Stimulated activated naive CD8-positive, alpha-beta T cell treated with anti-CD3 and anti-CD28 coated beads, Interleukin-15, amount 100 ng/mL, for 72 hours (primary cell): ENCODE measurements at places on chromosomes 16 and 17.

GRCh38 chr16:1262210-1262845 is 6.5 kb downstream of the TPSD1 start:
- no peak for DNase-seq

DNA sequence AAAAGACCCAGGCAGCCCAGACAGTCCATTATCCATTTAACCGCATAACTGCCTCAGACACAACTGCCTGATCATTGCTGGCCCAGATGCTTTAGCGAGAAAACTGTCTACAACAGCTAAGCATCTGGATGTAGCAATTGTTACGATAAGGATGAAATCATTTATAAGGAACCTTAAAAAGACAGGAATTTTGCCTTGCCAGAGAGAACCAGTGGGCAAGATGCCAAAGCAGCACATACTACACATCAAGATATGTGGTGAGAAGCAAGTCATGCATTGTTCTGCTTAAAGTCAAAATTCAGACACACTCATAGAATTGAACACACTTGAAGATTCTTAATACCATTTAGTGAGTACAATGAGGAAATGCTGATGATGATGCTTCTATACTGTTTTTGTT is 1525.3 kb downstream of the CDH8 start:
- DNase-seq = no peak

- no peak for DNase-seq
Observed at GRCh38 chr17:10033959-10034358, 128.9 kb upstream of the RCVRN start.

- no peak for DNase-seq
Observed at GRCh38 chr16:67837811-67838210, 4.3 kb upstream of the THAP11 start.

- DNase-seq = no peak
Observed at GRCh38 chr16:49283376-49284049, 1.9 kb upstream of the CBLN1 start.

DNA sequence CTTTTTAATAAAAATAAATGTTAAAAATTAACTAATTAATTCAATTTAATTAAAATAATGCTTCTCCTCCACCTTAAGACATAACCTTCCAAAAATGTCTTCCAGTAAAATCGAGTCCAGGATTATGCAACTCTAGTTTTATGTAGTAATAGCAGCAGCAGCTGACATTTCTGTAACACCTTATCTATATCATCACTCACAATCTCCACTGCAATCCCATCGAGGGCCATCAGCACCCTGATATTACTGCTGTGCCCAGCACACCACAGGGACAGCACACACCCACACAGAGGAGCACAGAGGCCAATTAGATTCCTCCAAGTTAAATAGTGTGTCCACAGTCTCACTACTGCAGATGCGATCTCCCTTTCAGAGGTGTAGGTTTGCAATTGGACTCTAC is 2.9 kb downstream of the RPH3AL start:
- DNase-seq = no peak

DNA sequence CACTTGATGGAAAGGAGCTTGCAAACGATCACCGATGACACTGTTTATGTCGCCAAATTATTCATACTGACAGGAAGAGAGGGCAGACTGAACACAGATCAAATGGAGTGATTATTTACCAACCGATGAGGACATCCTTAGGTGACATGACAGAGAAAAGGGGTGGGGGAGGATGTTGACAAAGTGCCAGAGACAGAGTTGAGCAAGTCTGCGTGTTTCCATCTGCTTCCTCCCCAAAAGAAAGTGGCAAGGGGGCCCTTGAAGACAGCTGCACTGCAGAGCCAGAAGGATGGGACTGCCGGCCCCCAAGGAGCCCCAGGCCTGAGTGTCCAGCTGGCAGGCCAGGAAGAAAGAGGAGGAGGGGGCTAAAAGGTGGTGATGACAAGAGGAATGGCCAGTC is 191.0 kb upstream of the RPL38 start:
- no peak for DNase-seq

DNA sequence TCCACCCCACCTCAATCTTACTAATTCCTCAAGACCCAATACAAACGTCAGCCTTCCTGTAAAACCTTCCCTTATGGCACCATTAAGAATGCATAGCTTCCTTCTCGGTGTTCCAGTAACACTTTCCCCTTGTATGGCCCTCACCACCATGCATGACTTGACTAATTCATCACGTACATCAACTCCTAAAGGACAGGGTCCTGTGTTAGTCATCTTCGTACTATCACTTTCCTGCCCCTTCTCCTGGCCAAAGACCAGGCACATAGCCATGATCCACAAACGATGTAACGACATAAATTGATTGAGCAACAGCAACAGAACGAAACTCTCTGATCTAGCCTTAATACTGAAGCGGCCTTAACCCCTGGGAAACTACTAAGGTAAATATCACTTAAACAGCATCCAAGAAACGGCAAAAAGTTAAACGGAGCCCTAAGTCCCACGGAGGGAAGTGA is 612 bp downstream of the PSMD12 start:
- no peak for DNase-seq

- DNase-seq = peak; percentile 60
Observed at GRCh38 chr17:36072431-36073121, 8.5 kb downstream of the CCL18 start.

DNA sequence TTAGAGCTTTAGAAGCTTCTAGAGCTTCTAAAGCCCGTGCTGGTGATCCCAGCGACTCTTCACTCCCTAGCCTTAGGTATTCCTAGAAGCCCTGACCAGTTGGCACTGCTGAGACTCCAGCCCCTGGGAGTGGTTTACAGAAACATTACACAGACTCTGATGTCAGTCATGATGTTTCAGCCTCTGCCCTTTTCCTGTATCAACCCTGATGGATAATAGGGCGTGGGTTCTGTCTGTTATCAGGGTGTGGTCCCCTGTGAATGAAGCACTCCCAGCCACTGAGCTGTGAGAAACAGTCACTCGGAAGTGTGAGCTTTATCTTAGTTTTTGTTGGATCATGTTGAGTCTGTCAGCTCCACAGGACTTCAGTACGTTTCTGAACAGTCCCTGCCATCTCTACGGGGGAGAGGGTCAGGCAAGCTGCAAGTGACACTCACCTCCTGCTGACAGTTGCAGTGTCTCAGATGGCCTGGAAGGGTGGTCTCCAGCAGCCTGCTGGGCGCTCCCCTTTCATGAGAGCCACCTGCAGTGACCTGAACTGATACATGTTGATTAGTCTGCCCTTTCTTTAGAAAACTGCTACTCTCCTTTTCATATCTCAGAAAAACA is 12.8 kb downstream of the GOSR2 start:
- no peak for DNase-seq

GRCh38 chr16:69113216-69113615 is 7.8 kb downstream of the HAS3 start:
- DNase-seq = no peak

DNA sequence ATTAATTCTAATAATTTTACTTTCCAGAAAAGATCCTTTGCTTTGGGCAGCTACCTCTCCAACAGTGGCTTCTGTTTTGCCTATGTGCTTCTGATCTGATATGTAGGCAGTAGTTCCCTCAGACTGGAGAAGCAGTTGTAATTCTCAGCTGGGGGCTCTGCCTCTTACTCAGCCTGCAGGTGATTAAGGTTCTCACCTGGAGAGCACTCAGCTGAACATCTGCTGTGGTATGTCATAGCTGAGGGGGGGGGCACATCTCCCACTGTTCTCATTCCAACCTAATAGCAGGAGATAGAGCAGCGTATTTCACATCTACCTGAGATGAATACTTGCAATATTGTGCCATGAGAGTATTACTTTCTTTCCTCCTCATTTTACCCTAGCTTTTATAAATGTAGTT is 511.9 kb upstream of the CDH8 start:
- DNase-seq = no peak

DNA sequence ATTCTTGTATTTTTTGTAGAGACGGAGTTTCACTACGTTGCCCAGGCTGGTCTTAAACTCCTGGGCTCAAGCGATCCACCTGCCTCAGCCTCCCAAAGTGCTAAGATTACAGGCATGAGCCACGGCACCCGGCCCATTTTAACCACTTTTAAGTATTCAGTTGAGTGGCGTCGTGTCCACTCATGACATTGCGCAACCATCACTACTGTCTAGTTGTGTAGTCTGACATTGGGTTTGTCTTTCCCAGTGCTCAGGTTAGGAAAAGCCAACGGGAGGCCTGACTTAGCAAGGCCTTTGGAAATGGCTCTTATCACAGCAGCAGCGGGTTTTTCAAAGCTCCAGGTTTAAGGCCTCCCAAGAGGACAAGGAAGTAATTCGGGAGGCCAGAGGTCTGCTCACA is 58.7 kb downstream of the LITAF start:
- DNase-seq = no peak
